Stimulated activated CD4-positive, alpha-beta T cell treated with anti-CD3 and anti-CD28 coated beads, Interleukin-15, amount 100 ng/mL, for 1 hour (primary cell): ENCODE measurements at places on chromosomes 4 and X.

DNA sequence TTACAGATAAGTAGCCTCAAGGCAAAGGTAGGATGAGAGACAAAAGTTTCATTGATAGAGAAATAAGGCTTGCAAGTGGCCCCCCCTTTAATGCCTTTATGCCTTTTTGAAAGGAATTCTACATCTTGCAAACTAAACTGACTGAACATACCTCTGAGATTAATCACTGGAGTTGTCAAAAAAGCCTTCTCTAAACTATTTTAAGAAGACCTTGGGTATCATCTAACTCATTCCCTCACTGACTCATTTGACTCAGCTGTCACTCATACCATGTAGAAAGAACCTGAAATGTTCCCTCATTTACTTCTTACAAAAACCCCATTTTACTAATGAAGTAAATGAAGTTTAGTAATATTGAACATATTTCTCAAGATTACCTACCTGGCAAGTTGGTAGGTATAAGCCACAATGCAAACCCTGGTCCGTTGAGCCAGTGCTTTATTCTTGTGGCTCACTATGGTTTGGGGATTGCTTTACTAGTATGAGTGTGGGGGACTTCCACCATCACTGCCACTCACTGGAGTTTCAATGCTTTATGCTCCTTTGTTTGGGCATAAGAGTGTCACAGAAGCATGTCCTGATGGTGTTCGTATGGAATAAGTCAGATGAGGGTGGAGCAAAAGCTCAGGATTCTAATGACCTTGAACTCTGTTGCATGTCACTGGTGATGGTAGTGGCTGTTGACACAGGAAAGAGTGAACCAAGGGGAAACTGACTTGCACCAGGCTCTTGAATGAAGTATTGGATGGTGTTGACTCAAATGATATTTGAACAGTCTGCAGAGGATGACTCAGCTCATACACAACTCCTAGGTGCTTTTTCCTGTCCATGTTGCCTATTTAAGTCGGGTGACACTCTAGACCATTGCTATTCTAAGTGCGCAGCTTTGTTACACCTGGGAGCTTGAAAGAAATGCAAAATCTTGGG is 305.5 kb upstream of the EMCN start:
- no peak for DNase-seq

DNA sequence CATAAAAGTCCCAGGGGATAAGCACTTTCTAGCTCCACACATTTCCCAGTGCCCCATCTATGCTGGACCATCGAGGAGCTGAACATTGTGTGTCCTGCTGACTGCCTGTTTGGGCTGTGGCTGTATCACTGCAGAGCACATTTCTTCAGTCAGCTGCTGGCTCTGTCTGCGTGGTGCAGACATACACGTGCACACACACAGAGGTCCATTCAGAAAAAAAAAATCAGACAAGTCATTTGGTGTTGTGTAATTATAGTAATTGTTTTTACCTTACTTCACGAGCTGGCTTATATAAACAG is 1.1 kb upstream of the PDLIM3 start:
- DNase-seq = no peak

GRCh38 chr4:142281999-142282398 is 564.1 kb downstream of the INPP4B start:
- DNase-seq = no peak

GRCh38 chrX:153502131-153502530 is 7.4 kb downstream of the BGN start:
- no peak for DNase-seq

DNA sequence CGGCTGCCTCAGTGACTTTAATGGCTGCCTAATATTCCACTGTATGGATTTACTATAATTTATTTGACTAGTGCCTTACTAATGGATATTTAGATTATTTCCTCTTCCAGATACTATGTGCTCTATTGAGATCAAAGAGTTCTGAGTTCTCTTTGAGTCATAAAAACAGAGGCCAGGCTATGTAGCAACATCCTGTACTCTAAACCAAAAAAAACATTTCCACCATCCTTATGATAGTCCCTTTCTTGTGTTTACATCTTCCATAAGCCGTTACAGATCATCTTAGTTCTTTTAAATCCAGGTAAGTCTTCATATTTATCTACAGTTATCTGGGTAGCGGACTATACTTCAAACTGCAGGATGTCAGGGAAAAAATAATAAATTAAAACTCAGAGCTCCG is 56.6 kb upstream of the TMEM184C start:
- DNase-seq = no peak

DNA sequence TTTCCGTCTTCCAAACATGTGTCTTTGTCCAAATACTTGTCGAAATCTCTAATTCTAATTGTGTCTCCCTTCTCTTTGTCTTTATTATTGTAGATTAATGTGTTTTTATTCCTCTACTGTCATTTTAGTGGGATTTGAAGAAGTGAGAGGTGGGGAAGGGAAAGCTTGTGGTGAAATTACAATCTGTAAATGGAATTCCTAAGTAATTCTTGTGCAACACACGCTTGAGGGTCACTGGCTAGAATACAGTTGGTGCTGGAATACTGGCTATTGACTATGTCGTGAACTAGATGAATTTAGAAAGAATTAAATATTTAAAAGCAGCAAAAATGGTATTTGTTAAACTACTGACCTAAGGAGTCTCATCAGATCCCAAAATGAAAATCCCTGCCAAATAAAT is 10.7 kb upstream of the FNIP2 start:
- no peak for DNase-seq

DNA sequence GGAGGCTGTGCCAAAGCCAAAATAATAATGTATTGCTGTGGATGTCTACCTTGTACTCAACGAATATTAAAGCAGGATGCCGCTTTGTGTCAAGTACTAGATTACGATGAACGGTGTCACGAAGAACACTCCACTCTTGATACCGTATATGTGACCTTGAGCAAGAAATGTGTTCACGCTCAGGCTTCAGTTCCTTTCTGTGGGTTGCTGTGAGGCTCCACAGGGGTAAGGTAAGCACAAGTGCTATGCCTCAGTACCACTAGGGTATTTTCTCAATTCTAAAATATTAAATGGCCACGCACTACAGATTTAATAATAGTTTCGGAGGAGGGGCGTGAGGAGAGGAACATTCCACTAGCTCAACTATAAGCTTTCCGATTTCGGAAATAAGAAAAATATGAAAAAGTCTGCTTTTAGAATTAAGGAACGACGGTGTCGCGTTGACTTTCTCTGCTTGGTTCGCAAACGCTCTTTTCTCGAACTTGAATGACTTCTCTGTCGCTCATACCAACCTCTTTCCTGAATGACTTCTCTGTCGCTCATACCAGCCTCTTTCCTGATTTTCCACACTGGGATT is 607 bp upstream of the SCOC start:
- no peak for DNase-seq

GRCh38 chr4:151534195-151534594 is 125.2 kb downstream of the FHIP1A start:
- no peak for DNase-seq

GRCh38 chr4:119667802-119668201 is 39.2 kb upstream of the PDE5A start:
- no peak for DNase-seq

DNA sequence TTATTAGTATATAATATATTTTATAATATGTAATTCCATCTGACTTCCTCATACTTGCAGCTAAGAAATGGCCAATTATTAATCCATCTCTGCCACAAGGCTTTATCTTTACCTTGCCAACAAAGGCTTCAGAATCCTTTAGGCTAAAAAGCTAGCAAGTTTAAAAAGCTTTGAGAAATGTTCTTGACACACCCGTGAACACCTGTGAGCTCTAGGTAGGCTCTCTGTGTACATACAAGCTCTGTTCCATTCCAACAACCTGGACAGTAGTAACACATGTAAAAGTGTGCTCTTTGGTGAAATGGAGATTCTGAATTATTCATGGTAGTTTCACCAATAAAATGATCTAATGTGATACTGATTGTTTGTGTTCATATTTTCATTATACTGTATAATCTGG is 49.7 kb upstream of the USP9X start:
- DNase-seq = no peak

- DNase-seq = no peak
These were observed 25.3 kb downstream of the FAM241A start for GRCh38 chr4:112170451-112170993.
